CD4-positive, CD25-positive, alpha-beta regulatory T cell (primary cell): ENCODE measurements at places on chromosomes 5 and 9.

GRCh38 chr5:154479160-154479943 lies 1.3 kb upstream of the HAND1 start:
- H3K27ac ChIP-seq: no peak overlapping the region
- H3K36me3 ChIP-seq: no peaks in the 10 kb centered on the region
- H3K4me3 ChIP-seq: no peak overlapping the region
- DNase-seq: no peak
- peaks cover 57% of the 10 kb centered on the region for H3K4me1 ChIP-seq
- H3K27me3 ChIP-seq: peaks cover 65% of the 10 kb centered on the region

- no peak overlapping the region for H3K4me3 ChIP-seq
- no peaks in the 10 kb centered on the region for H3K27me3 ChIP-seq
- no peak for DNase-seq
- no peaks in the 10 kb centered on the region for H3K36me3 ChIP-seq
- no peak overlapping the region for H3K27ac ChIP-seq
- no peaks in the 10 kb centered on the region for H3K4me1 ChIP-seq
Measured at GRCh38 chr5:109876941-109877669, 187.4 kb downstream of the MAN2A1 start.

DNA sequence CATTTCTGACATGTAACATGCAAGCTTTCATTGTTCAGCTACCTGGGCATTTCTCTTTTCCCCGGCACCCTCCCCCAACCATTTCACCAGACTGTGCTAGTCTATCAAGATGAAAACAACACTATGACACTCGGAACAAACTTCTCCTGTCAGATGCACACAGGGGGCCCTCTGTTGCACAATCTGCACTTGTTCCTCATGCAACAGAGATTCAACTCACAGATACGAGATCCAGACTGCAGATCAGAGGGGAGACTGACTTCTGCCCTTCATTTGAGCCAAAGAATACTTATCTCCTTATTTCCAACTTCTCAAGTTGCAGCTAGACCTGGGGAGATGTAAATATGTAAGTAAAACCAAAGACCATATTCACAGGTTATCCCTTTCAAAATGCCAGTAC lies 15.7 kb upstream of the FST start:
- no peak for DNase-seq
- H3K36me3 ChIP-seq: no peaks in the 10 kb centered on the region
- no peak overlapping the region for H3K27ac ChIP-seq
- no peaks in the 10 kb centered on the region for H3K4me1 ChIP-seq
- H3K4me3 ChIP-seq: no peak overlapping the region

DNA sequence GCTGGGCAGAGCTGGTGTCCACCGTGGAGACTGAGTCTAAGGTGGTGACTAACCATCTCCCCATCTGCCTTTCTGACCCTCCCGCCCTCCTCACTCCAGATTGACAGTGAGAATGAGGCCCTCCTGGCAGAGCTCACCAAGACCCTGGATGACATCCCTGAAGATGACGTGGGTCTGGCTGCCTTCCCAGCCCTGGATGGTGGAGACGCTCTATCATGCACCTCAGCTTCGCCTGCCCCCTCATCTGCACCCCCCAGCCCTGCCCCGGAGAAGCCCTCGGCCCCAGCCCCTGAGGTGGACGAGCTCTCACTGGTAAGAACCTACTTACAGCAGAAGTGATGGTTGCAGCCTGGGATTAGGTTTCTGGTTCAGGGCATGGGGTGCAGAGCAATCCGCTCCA lies 96.5 kb downstream of the PPARGC1B start:
- no peak overlapping the region for H3K27ac ChIP-seq
- H3K4me1 ChIP-seq: no peaks in the 10 kb centered on the region
- DNase-seq: no peak
- no peaks in the 10 kb centered on the region for H3K27me3 ChIP-seq
- no peaks in the 10 kb centered on the region for H3K36me3 ChIP-seq

GRCh38 chr9:100639854-100640253 lies 62.0 kb downstream of the CAVIN4 start:
- no peaks in the 10 kb centered on the region for H3K4me1 ChIP-seq
- H3K27me3 ChIP-seq: peaks cover 3% of the 10 kb centered on the region
- no peak overlapping the region for H3K4me3 ChIP-seq
- DNase-seq: no peak
- H3K36me3 ChIP-seq: no peaks in the 10 kb centered on the region

DNA sequence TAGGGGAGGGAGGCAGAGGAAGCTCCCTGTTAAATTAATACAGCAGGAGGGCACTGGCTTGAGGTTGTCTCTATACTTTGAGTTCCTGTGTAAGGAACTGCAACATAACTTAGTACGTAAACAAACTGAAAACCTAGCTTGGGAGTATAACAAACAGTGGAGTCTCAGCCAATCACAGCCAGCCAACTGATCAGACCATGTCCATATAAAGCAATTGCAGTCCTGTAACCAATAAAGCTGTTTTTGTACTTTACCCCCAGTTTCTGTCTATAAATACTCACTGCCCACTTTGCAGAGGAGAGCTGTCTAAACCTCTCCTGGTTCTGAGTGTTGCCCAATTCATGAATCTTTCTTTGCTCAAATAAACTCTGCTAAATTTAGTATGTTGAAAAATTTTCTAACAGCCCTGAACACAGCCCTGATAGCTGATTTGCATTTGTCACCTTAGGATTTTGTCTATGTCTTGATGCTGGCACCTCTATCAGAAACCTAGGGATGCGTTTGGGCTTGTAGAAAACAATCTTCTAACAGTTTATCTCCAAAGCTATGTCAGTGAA lies 39.9 kb downstream of the GDNF start:
- no peak overlapping the region for H3K4me3 ChIP-seq
- H3K27me3 ChIP-seq: peaks cover 2% of the 10 kb centered on the region
- no peaks in the 10 kb centered on the region for H3K4me1 ChIP-seq
- no peak for DNase-seq

- H3K27me3 ChIP-seq: no peaks in the 10 kb centered on the region
- no peak overlapping the region for H3K27ac ChIP-seq
- no peak overlapping the region for H3K4me3 ChIP-seq
- no peak for DNase-seq
Measured at GRCh38 chr5:144457160-144457559, 286.5 kb downstream of the KCTD16 start.

- H3K27me3 ChIP-seq: no peaks in the 10 kb centered on the region
- H3K4me3 ChIP-seq: no peak overlapping the region
- H3K4me1 ChIP-seq: no peaks in the 10 kb centered on the region
- no peak overlapping the region for H3K27ac ChIP-seq
- H3K36me3 ChIP-seq: no peaks in the 10 kb centered on the region
Measured at GRCh38 chr5:31757806-31758205, 118.9 kb downstream of the PDZD2 start.

DNA sequence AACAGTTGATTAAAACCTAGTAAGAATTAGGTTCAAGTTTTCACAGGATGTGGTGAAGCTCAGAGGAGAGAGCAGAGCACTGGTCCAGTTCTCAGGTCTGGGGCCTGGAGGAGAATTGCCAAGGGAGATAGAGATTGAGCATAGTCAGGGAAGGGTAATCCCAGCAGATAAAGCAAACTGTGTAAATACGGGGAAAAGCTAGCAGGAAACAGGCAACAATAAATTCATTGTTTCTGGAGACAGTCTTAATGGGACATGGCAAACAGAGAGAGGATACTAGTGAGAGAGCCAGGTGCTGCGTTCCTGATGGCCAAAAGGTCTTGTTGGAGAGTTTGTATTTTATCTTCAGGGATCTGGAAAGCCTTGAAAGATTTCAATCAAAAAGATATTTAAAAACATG lies 333.0 kb downstream of the PDE4D start:
- H3K27ac ChIP-seq: no peak overlapping the region
- no peak for DNase-seq
- no peak overlapping the region for H3K4me3 ChIP-seq
- H3K4me1 ChIP-seq: no peaks in the 10 kb centered on the region
- H3K36me3 ChIP-seq: no peaks in the 10 kb centered on the region

DNA sequence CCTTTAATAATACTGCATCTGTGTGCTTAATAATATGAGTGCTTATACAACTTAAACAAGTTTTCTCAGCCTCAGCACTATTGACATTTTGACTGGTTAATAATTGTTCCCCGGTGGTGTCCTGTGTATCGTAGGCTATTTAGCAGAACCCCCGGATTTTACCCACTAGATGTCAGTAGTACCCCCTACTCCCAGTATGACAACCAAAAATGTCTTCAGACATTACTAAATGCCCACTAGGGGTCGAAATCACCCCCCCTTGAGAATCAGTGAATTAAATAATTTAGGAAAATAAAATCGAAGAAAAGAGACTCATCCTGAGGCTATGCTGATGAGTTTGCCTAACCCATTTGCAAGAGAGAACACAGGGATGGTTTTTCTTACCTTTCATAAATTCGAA lies 166.3 kb downstream of the ATP10B start:
- DNase-seq: peak; percentile 30
- no peaks in the 10 kb centered on the region for H3K4me1 ChIP-seq

DNA sequence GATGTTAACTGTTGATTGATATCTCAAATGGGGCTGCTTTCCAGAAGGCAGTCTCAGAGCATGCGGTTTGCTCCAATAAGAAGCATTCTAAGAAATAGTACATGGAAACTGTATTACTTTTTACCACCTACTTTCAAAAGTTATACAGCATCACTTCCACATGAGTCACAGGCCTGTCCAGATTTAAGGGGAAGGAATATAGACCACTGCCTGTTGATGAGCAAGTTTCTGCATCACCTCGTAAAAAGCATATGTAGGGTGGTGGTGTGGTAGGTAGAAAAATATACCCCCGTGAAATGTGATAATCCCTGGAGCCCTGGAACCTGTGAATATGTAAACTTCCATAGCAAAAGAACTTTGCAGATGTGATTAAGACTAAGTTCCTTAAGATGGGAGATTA lies 816.6 kb upstream of the CDH6 start:
- no peaks in the 10 kb centered on the region for H3K27me3 ChIP-seq
- no peak for DNase-seq
- H3K4me1 ChIP-seq: no peaks in the 10 kb centered on the region
- no peaks in the 10 kb centered on the region for H3K36me3 ChIP-seq
- no peak overlapping the region for H3K27ac ChIP-seq

- no peaks in the 10 kb centered on the region for H3K36me3 ChIP-seq
- peak; percentile 37 for DNase-seq
- no peaks in the 10 kb centered on the region for H3K27me3 ChIP-seq
Measured at GRCh38 chr5:90866333-90866732, 307.7 kb downstream of the ADGRV1 start.

- H3K27ac ChIP-seq: no peak overlapping the region
- H3K36me3 ChIP-seq: no peaks in the 10 kb centered on the region
- H3K4me1 ChIP-seq: no peaks in the 10 kb centered on the region
Measured at GRCh38 chr5:128695791-128696530, 157.9 kb upstream of the FBN2 start.

- no peak for DNase-seq
- no peak overlapping the region for H3K4me3 ChIP-seq
- no peak overlapping the region for H3K27ac ChIP-seq
- H3K36me3 ChIP-seq: no peaks in the 10 kb centered on the region
Measured at GRCh38 chr9:20041697-20042081, 252.9 kb upstream of the SLC24A2 start.

GRCh38 chr5:156883316-156883875 lies 33.3 kb downstream of the PPP1R2B start:
- no peaks in the 10 kb centered on the region for H3K4me1 ChIP-seq
- no peak overlapping the region for H3K4me3 ChIP-seq
- DNase-seq: no peak

DNA sequence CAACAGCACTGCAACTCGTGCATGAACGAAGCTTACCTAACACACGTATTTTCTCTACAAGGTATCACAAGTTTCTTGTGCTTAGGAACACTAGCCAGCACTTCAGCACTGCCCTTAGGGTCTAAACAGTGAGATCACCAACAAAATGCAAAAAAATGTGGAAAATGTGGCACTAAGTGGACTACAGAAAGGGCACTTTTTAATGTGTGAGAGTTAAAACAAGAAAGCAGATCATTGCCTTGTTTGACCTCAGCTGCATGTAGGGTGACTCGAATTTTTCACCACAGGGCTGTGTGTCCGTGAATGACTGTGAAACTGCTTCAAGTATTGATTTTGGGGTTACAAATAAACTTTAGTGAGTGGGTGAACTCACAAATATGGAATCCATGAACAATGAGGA lies 90.5 kb downstream of the MARCHF3 start:
- H3K36me3 ChIP-seq: no peaks in the 10 kb centered on the region
- no peaks in the 10 kb centered on the region for H3K27me3 ChIP-seq
- H3K27ac ChIP-seq: no peak overlapping the region
- no peak for DNase-seq
- no peak overlapping the region for H3K4me3 ChIP-seq
- no peaks in the 10 kb centered on the region for H3K4me1 ChIP-seq

DNA sequence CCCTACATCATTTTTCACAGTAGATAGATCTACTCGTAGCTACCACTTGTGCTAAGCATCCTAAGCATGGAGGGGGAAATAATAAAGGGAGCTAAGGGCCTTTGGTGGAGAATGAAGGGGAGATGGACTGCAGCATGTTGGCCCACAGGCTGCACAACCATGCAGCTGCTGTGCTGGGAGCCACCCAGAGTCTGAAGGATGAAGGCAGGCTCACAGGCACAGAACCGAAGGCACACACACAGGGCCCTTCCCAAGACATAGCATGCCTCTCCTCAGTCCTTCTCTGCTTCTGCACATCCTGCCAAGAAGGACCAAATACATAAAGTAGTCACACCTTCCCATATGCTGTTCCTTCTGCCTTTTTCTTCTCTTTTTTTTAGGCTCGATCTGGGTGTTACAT lies 6.6 kb downstream of the FAM193B start:
- H3K27me3 ChIP-seq: no peaks in the 10 kb centered on the region
- H3K36me3 ChIP-seq: peaks cover 20% of the 10 kb centered on the region
- no peak overlapping the region for H3K27ac ChIP-seq

GRCh38 chr5:167822241-167822640 lies 469.2 kb upstream of the WWC1 start:
- H3K4me3 ChIP-seq: no peak overlapping the region
- no peaks in the 10 kb centered on the region for H3K36me3 ChIP-seq
- H3K27me3 ChIP-seq: no peaks in the 10 kb centered on the region
- no peak overlapping the region for H3K27ac ChIP-seq
- DNase-seq: no peak
- H3K4me1 ChIP-seq: no peaks in the 10 kb centered on the region

GRCh38 chr5:63245271-63245670 lies 666.7 kb downstream of the LRRC70 start:
- H3K36me3 ChIP-seq: no peaks in the 10 kb centered on the region
- no peaks in the 10 kb centered on the region for H3K4me1 ChIP-seq
- DNase-seq: no peak
- H3K4me3 ChIP-seq: no peak overlapping the region
- H3K27me3 ChIP-seq: no peaks in the 10 kb centered on the region

- no peak for DNase-seq
- H3K4me1 ChIP-seq: no peaks in the 10 kb centered on the region
- no peaks in the 10 kb centered on the region for H3K36me3 ChIP-seq
- H3K4me3 ChIP-seq: no peak overlapping the region
- no peaks in the 10 kb centered on the region for H3K27me3 ChIP-seq
Measured at GRCh38 chr5:85132269-85132668, 747.6 kb upstream of the EDIL3 start.

- H3K27ac ChIP-seq: no peak overlapping the region
- DNase-seq: no peak
- no peaks in the 10 kb centered on the region for H3K27me3 ChIP-seq
- H3K4me1 ChIP-seq: no peaks in the 10 kb centered on the region
Measured at GRCh38 chr5:12883395-12883794, 979.1 kb upstream of the CTNND2 start.
